ENCODE measurements at places on chromosomes 11 and 22. TPM values are rescaled to one million over a fixed set of nuclear protein-coding genes. Genes with fewer than 3 reads are reported as not detected.

- peak; percentile 86 for DNase-seq
Measured at GRCh38 chr11:26297189-26297975, 34.5 kb upstream of the ANO3 start.

Gene LRRC51
- total RNA-seq, result 11.7 TPM

Gene RIC8A
- 144 TPM for total RNA-seq

- no peak for DNase-seq
Measured at GRCh38 chr11:116144387-116144958, 628.3 kb downstream of the BUD13 start.

DNA sequence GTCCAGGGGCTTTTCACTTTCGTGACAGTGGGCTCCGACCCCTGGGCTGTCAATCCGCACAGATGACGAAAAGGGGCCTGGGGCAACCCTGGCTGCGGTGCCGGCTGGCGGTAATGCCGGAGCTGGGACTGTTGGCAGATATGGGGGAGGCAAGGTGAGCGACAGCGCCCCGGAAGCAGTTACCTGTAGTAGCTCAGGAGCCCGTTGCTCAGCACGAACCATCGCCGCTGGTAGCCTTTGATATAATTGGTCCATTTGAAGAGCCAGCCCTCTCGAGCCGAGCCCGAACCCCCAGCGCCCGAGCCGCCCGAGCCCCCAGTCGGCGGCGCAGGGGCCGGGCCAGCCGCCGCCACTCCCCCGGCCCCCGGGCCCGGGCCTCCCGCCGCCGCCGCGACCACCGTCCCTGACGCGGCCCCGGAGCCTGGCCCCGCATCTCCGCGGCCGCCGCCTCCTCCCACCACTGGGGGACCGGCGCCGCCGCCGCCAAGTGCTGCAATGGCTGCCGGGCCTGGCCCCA, 396 bp downstream of the OSBP start:
- DNase-seq, result peak; percentile 18

DNA sequence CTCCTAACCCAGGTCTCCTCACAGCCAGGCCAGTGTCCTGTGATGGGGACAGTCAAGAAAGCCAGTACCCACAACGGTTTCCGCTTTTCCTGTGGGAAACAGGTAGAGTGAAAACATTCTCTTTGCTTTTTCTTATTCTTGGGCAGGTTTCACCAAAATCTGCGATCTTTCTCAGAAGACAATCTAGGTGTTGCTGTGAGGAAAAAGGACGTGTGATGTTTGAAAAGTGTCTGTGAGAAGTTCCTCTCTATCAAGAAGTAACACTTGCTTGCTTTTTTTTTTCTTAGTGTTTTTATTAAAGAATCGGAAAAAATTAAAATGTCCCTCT, 9.2 kb upstream of the IL2RB start:
- no peak for DNase-seq

- DNase-seq, result peak; percentile 46
Measured at GRCh38 chr11:3058753-3059664, 1.8 kb upstream of the CARS1 start.

DNA sequence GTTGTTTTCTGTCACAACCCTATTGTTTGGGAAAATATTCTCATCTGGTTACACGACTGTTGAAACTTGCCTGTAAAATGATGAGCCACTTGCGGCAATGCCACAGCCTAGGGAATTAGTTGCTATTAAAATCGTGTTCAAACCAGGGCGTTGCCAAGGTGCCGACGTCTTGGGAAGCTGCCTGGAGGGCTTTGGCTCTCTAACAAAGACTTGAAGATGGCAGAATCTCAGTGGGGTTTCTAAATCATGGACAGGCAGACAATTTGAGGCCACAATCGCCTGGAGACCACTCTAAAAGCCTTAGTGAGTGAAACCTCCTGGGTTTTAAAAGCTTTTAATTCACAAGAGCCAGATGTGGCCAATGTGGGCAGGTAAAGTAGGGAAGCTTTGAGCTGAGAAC, 117.2 kb upstream of the BMAL1 start:
- DNase-seq, result no peak
